ENCODE measurements at places on chromosomes 5 and 9.

GRCh38 chr5:160233215-160233614 is 3.9 kb downstream of the FABP6 start:
- no peak for DNase-seq

GRCh38 chr5:14054965-14055963 is 87.9 kb upstream of the TRIO start:
- no peak for DNase-seq

DNA sequence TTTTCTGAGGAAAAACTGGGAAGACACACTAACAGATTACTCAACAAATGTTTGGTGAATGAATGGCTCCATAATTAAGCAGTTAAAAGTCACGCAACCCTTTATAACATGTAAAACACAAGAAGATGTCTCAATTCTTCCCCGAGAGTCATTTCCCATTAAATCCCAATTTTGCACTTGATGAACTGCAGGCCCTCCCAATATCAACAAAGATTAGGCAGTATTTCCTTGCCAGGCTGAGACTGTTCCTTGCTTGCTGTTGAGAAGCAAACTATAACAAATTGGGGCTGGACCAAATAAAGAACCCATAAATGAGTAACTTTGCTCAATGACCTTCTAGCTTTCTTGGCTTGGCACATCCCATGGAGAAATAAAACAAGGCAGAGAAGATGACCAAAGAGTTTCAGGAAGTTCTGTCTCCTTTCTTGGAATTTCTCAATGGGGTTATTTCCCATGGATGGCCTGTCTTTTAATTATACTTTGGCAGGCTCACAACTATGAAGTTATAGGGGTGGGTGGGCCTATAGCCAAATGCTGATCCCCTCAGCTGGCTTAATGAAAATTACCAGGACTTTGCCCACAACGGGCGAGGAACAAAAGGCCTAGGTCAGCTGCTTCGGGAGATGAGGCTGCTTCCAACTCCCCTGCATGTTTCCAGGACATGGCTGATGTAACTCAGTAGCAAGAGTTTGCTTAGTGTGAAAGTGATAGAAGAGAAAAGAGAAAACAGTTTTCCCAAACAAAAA is 243.1 kb upstream of the RFX3 start:
- DNase-seq = no peak

- no peak for DNase-seq
These were observed 83.8 kb upstream of the FCN1 start for GRCh38 chr9:135001526-135001925.

GRCh38 chr9:138053996-138054752 is 176.6 kb downstream of the CACNA1B start:
- no peak for DNase-seq

- DNase-seq = peak; percentile 77
These were observed 14.7 kb upstream of the TMEM250 start for GRCh38 chr9:136133191-136133958.

DNA sequence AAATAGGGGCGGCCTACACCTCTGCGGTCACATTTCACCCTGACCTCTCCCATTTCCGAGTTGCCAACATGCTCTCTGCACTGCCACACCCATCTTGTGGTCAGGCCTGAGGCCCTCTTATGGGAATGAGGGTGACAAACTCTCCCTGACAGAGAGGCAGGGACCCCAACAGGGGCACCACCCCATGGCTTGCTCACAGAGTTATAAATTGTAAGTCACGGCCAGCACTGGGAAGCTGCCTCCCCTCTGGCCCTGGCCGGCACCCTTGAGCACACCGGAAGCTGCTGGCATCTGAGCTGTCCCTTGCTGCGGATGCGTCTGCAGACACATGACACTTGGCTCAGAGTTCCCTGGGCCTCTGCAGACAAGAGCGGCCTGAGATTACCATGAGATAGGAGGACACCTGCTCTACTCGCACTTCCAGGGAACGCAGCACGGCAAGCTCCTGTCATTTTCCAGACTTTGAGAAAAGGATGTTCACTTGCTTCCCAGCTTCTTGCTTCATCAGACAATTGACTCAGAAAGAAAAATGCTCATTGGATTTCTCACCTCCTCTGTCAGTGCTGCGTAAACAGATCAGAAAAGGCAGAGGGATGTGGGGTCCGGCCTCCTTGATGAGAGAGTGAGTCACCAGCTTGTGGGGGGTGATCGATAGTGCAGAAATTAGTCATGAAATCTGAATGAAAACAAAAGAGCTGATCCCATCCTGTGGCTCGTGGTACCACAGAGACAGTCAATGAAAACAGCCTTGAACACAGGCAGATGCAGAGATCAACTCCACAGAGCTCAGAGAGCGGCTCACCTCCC is 269.8 kb downstream of the SYK start:
- no peak for DNase-seq

GRCh38 chr9:69556707-69557106 is 115.5 kb downstream of the APBA1 start:
- DNase-seq = peak; percentile 82

DNA sequence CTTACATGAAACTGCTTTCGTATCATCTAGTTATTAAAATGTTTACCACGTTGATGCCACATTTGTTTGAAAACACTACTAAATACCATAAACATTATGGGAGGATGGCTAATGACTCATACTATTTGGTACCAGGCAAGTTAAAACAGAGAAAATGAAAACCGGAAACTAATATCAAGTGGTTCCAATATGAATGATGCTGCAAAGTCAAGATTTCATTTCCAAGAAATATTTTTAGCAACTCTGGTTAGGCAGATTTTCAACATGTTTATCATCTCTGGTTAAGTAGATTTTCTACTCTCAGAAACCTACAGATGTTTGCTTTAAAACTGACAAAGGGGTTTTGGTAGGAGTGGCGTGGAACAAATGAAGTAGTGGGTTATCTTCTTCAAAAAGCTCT is 4.9 kb upstream of the F2R start:
- DNase-seq = no peak

DNA sequence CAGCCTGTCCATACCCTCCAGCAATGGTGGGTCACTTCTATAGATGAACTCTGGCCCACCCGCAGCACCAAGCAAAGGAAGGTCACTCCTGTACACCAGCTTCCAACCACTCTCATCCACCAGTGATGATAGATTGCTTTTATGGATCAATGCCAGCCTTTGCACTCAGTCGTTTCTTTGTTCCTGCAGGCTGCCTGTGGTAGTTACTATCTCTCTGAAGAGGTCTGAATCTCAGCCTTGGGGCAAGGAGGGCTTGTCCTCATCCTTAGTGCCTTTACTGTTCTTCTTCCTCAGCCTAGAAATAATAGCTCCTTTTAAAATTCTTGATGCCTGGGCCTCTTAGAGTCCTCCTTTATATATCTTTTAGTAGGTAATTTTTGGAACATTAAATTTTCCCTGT is 100.8 kb downstream of the TMC1 start:
- DNase-seq = no peak

DNA sequence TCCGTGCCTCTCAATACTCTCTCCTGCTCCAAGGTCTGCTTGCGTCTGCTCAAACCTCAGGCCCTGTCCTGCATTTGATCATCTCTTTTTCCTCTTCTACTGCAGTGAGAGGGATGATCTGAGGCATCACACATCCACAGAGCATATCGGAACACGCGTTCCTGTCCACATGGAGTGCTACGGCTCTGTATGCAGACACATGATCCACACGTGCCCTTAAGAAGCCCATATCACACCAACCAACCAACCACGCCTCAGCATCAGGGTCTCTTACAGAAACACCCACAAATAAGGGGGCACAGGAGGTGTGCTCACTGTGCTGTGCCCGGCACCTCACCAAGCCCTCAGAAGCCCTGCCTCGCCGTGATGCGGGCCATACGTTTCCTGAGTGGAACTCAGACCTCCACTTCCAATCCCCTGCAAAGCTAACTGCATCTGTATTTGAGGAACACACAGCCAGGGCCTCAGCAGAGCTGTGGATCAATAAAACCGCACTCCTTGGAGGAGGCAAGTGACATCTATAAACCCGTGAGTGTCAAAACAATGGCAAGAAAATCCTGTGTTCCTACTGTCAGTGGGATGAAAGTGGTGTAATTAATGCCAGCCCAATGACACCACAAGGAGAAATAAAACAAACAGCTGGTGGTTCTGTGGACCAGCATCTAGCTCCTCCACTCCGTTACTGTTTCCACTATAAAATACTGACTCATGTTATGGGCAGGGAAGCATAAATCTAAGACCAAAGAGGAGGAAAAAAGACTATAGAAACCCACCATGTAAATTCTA is 40.4 kb downstream of the AK8 start:
- no peak for DNase-seq

- no peak for DNase-seq
These were observed 62.6 kb upstream of the C6 start for GRCh38 chr5:41275813-41276512.

DNA sequence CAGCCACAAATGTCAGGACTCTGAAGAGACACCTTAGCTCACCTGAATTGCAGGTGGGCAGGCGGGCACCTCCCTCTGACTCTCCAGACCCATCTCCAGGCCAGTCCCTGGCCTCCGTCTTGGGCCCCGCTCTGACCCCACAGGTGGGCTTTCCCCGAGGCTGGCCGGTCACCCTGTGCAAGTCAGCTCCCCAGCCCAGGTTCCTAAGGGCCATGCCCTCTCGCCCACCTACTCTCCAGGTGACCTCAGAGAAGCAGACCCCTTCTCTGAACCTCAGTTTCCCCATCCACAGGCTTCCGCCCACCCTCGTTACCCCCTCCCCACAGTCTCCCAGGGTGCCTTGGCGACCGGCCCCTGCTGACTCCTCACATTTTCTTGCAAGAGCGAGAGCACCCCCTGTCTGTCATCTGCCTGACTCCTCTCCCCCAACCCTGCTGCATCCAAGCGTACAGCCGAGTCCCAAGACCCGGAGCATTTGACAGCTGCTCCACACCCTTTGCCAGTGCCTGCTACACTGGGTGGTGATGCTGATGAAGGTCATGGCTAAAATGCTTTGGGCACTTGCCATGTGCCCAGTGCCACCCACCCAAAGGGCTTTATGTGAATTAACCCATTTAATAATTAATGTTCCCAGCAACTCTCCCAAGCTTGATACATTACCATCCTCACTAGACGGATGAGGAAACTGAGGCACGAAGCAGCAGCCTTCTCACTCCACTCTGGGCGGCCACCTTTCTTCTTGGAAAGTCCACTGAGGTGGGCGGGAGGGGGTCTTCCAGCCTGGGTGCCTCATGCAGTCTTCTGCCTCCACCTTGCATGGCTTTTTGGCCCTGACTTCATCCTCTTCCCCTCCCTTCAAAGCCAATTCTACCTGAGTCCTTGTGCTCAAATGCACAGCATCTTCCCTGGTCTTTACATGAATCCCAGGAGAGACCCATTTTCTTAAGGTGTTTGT is 51.1 kb upstream of the ORM1 start:
- DNase-seq = peak; percentile 56

- no peak for DNase-seq
These were observed 3.0 kb upstream of the CDX1 start for GRCh38 chr5:150163547-150164059.

DNA sequence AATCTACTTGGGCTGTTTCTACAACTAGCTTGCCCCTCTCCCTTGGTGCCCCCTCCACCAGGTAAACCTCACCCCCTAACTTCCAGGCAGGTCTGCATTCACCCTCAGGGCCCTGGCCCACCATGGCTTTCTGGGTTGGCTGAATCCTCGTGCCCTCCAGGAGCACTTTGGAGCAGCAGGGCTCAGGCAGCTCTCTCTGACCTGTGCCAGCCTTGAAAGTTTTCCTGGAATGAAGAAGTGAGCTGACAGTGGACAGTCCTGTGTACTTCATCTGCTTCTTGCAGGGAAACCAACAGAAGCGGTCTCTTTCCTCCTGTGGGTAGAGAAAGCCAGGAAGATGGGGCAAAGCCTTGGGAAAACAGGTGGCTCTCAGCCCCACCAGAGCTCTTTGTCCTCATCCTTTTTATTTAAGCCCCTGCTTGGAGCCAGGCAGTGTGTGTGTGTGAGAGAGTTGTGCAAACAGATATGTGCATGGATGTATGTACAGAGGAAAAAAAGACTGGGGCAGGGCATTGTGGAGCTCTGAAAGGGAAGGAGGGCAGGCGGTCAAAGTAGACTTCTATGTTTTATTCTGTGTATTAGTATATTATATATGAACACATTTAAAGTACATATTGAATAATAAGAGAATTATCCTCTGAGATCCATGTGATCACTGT is 62.3 kb upstream of the SPRY4 start:
- no peak for DNase-seq

- peak; percentile 82 for DNase-seq
These were observed 22.5 kb upstream of the PTPN3 start for GRCh38 chr9:109520475-109521132.

DNA sequence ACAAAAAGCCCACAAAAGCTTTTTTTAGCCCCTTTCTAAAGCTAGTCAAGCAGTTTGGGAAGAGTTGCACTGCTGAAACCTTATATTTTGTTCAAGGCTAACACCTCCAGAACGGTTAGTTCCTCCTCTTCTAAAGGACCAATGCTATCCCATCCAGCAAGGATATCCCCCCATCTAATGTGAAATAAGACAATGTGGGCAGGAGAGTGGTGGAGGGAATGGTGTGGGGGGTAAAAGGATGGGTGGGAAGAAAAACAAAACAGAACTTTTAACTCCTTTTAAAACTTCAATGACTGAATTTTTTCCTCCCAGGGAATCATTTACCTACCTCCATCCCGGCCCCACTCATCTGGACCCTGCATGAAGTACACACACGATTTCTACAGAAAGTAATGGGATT is 21.2 kb downstream of the PTCH1 start:
- DNase-seq = no peak

GRCh38 chr5:60522292-60522905 is 177.6 kb downstream of the DEPDC1B start:
- no peak for DNase-seq

DNA sequence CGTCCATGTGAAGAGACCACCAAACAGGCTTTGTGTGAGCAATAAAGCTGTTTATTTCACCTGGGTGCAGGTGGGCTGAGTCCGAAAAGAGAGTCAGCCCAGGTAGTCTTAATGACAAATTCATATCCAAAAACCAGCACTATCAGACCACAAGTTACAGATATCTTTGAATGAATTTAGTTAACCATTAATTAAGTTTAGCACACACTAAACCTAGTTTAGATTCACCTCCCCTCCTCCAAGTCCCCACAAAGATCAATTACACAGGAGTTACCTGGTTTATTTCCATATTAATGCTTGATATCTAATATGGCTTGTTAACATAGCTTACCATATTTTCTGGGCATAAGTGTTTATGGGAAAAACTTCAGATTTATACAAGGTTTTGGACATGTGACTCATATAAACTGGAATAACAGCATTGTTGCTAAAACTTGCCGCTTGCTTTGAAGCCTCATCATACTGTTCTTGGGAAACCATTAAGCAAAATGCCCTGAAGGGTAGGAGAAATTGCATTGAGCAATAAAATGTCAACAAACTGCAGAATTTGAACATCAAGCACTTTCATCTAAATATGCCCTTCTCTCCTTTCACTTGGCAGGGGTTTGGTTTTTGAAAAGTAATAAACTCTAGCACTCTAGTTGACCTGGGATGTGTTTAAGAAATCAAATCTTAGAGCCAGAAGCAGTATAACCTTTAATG is 166.9 kb downstream of the SNCAIP start:
- DNase-seq = no peak
